Activated naive CD4-positive, alpha-beta T cell treated with anti-CD3 and anti-CD28 coated beads for 36 hours (primary cell): ENCODE measurements at places on chromosomes 13 and 19. TPM values are rescaled to one million over a fixed set of nuclear protein-coding genes. Genes with fewer than 3 reads are reported as not detected.

Gene GJB6
- 0.30 TPM for total RNA-seq

Gene NANOS3
- total RNA-seq = 0.55 TPM

Gene TMEM86B
- total RNA-seq = 6.8 TPM

Gene ZNF701
- 13.8 TPM for total RNA-seq

Gene FAM216B
- total RNA-seq = not detected

Gene FFAR1
- 0.10 TPM for total RNA-seq

Gene RXFP2
- total RNA-seq = not detected

Gene IRGC
- not detected for total RNA-seq

Gene SERPINE3
- not detected for total RNA-seq

Gene TTC9B
- not detected for total RNA-seq

Gene ZIK1
- total RNA-seq = 3.6 TPM

Gene C19orf47
- 14.6 TPM for total RNA-seq

Gene PRRG2
- total RNA-seq = 0.52 TPM

Gene ZNF581
- total RNA-seq = 18.0 TPM

Gene GSX1
- not detected for total RNA-seq

Gene TBXA2R
- total RNA-seq = 0.41 TPM

Gene RB1
- 25.6 TPM for total RNA-seq

Gene HOMER3
- total RNA-seq = not detected

Gene VAV1
- total RNA-seq = 103 TPM

Gene CLDN10
- not detected for total RNA-seq

Gene OR7D4
- total RNA-seq = not detected
